ENCODE measurements at places on chromosomes 2 and 18.
A peak's percentile ranks its signal among the peaks of the same experiment; 100 is the strongest.

- no peak for DNase-seq
Measured at GRCh38 chr2:133223226-133223625, 345.0 kb downstream of the NCKAP5 start.

DNA sequence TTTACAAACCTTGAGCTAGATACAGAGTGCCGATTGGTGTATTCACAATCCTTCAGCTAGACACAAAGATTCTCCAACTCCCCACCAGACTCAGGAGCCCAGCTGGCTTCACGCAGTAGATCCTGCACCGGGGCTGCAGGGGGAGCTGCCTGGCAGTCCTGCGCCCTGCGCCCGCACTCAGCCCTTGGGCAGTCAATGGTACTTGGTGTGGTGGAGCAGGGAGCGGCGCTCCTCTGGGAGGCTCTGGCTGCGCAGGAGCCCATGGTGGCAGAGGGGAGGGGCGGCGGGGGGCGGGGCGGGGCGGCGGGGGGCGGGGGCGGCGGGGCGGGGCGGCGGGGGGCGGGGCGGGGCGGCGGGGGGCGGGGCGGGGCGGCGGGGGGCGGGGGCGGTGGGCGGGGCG lies 923.4 kb downstream of the SOCS6 start:
- DNase-seq = no peak

DNA sequence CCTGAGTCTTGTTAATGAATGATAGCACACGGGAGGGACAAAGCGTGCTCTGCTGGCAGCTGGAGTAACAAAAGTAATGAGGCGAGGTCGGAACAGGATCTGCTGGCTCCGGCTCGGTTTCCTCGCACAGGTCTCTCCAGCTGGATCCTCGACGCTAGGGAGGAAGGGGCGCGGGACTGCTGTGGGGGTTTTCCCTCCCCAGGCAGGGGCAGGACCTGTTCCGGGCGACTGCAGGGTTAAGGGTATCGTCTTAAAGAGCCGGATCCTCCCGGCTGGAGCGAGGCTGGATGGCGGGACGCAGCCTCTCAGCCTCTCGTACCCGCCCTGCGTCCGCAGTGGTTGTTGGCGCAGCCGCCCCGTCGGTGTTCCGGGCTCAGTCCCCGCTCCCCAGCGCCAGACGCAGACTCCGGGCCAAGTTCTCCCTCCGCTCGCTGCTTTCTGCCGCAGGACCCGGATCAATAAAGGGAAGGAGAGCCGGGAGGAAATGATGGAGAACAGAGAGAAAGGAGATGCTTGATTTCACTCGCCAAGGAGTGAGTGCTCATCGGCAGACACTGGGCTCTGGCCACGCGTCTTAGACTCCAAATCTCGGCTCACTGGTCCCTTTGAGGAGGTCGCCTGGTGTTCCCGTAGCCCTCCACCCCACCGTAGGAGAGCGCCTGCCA lies 1.1 kb upstream of the LIPG start:
- no peak for DNase-seq

- no peak for DNase-seq
Measured at GRCh38 chr2:233651430-233651829, 15.2 kb downstream of the UGT1A10 start.

GRCh38 chr2:219968685-219969345 lies 341.4 kb downstream of the SLC4A3 start:
- no peak for DNase-seq

GRCh38 chr18:21242141-21242779 lies at the start of gene GREB1L:
Gene GREB1L, plus strand, starts transcription at chr18:21242232. Its CDS starts 141,287 bp downstream, at chr18:21383519.
- no peak for DNase-seq

DNA sequence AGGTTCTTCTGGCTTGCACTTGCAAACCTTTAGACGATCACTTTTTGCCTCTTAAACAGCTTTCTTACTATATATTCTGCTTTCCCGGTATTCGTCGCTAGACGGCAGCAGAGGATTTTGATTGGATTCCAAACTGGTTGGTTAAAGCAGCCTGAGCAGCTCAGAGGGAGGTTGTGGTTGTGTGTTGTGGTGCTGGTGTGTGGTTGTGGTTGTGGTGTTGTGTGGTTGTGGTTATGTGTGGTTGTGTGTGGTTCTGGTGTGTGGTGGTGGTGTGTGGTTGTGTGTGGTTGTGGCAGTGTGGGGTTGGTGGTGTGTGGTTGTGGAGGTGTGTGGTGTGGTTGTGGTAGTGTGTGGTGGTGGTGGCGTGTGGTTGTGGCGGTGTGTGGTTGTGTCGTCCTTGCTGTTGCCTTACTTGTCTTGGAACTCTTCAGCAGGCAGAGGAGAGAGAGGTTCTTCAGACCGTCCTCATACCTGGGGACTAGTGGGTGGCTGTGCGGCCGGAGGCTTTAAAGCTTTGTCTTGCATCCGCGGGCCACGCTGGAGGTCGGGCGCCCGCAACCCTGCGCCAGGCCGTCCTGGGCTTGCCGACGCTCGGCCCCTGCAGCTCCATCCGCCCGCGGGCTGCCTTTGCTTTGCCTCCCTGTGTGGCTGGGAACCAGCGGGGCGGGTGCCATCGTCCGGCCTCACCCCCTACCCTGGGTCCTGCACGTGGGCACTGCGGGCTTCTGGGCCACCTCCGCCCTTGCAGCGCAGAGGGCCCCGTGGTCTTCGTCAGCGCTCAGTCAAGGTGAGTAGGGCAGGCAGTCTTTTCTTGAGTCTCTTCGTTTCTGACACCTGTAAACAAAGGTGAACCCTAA lies 190.8 kb downstream of the ARHGAP28 start:
- peak; percentile 38 for DNase-seq

DNA sequence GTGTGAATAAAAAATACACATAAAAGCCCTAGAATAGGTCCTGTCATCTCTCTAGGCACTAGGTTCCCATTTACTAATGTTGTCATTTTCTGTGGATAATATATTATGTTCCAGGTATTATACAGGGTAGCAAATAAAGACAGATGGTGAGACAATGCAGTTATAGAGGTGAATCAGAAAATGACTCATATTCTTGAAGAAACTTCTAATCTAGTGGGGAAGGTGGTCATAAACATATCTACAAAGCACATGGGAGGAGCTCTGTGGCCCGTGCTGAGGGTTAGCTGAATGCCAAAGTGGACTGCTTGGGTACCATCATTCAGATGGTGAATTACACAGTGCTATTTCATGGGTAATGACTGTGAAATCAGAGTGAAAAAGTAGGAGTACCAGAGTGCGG lies 700.9 kb downstream of the ERBB4 start:
- DNase-seq = no peak

GRCh38 chr18:11850821-11851145 lies 430 bp upstream of the CHMP1B start:
- peak; percentile 66 for DNase-seq

DNA sequence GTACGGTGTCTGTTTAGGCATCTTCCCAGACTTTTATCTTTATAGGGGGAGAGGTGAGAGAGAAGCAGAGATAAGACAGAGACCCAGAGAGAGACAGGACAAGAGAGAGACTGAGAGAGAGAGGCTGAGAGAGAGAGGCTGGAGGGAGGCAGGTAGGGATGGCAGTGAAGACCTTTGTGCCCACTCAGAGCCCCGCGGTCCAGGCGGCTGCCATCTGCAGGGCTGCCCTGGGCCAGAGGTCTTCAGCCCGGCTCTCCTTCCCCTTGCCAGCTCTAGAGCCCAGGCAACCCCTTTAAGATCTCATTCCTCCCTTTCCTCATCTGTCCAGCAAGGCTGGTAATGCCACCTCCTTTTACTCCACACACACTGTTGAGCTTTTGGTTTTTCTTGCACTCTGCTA lies 610.0 kb downstream of the GALR1 start:
- no peak for DNase-seq

DNA sequence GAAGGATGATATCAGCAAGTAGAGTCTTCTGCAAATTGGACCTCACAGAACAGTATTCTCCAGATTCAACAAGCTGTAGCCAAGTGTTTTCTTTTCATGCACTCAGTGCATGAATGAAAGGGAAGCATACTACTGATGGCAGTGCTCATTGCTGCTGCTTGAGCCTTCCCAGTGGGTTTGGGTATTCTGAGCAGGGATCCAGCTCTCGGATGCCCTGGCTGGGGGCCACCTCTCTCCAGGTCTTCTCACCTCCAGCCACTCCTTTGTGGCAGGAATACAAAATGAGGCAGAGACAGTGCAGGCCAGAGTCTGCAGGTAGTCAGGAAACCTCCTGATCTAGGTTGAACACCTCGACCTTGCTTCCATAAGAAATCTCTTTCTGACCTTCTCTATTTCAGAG lies 390.4 kb upstream of the CELF4 start:
- DNase-seq = no peak

DNA sequence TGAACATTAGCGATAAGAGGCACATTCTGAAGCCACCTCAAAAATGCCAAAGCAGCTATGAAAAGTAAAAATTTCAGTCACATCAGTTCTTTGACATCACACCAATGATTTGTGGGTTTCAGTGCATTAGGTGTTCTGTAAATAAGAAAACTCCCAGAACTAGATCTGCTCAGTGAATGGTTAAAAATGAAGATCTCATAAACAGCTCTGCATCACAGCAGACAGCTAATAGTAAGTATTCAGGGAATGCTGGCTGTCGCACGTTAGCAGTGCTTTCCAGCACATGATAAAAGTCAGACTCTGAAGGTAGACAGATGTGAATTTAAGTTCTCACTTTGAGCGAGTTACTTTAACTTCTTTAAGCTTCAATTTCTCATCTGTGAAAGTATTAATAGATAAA lies 154.9 kb downstream of the SATB2 start:
- no peak for DNase-seq

DNA sequence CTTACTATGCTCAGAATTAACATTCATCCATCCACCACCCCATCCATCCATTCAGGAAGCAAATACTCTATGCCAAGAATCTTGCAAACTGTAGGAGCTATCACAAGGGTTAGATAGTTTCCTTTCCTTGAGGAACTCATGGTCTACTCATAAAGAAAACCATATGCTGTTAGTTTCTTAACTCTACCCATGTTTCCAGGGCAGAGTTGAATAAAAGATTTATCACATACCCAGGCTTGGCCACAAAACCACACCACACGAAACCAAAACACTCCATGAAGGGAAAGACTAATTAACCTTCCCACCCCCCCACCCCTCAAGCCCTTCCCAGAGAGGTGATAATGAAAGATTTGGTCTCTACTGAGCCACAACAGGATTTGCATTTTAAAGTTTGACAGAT lies 23.7 kb upstream of the MSGN1 start:
- DNase-seq = peak; percentile 21

GRCh38 chr18:73841661-73842060 lies 306.0 kb downstream of the FBXO15 start:
- no peak for DNase-seq

GRCh38 chr18:77645170-77645872 lies 395.7 kb downstream of the GALR1 start:
- no peak for DNase-seq

GRCh38 chr2:46818819-46819218 lies 96.8 kb downstream of the MCFD2 start:
- DNase-seq = no peak

GRCh38 chr2:62527478-62528210 lies 21.6 kb upstream of the TMEM17 start:
- no peak for DNase-seq

DNA sequence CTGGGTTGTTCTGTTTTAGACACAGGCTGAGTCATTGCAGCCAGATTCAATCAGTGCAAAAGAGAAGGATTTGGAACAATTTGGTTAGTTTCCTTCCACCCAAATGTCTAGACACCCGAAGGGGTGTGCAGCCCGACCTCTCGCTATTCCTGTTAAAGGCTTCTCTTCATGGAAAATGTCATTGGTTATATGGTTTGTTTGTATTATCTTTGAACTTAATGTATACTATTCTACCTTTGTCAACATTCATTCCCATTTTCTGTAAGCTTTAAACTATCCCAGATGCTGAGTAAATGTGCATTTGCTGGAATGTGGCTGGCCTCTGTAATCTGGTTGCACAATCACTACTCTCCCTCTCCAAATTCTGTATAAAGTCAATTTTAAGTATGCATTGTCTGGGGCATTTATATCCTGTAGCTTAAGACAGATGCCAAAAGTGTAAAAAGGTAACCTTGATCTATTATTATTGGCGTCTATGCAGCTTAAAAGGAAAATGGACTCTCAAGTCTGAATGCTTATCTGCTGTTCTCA lies 80.4 kb upstream of the RND3 start:
- DNase-seq = no peak

- no peak for DNase-seq
Measured at GRCh38 chr2:206721256-206721920, 3.2 kb upstream of the DYTN start.

DNA sequence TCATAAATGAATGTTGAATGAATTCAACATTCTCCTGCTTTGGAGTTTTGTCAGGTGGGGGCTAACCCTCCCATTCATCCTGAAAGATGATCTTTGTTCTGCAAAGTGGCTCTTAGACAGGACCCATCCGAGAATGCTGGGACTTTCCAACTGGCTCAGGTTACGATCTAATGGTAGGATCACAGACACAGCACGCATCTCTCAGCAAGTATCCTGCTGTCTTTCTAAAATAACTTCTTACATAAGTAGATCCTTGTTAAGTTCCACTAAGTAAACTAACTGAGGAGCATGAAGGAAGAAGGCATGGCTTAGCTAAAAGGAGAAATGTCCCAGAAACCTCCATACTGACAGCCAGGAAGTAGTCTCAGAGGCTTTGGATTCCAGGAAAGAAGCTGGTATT lies 23.7 kb downstream of the CYP27A1 start:
- DNase-seq = no peak

DNA sequence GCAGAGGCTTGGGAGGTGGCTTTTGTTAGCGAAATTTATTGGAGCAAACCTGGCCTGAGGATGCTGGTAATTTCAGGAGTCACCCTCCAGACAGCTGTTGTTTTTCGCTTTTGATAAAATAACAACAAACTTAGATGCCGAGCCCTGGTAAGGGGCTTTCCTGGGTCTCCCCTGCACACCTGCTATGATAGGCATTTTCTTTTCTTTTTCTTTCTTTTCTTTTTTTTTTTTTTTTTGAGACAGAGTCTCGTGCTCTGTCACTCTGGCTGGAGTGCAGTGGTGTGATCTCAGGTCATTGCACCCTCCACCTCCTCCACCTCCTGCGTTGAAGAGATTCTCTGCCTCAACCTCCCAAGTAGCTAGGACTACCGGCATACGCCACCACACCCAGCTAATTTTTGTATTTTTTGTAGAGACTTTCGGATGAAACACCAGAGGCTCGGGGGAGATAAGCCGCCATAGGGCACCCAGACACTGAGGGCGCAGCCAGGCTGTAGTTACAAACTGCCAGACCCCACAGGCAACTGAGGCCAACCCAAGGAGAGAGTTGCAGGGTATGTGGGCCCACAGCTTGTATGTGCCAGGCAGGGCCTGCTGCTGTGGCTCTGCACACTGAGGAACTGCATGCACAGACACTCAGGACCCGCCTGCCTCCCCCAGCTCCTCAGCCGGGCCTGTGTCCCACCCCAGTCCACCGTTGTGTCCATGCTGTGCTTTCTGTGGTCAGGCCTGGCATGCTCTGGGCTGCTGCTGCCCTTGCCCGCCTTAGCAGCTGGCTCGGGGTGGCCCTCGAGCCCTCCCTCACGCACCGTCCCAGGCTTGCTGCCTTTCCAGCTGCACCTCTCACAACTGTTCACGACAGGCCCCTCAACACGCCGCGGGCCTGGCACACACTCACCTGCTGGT lies 3.9 kb downstream of the GYPC start:
- no peak for DNase-seq

GRCh38 chr2:109400102-109400501 lies 213.7 kb downstream of the SEPTIN10 start:
- no peak for DNase-seq

Data from inflammatory macrophage treated with lipopolysaccharide for 4 hours (primary cell).